ENCODE measurements at places on chromosomes 3 and 15.

GRCh38 chr3:85193565-85193964 is 234.8 kb downstream of the CADM2 start:
- no peak for DNase-seq

DNA sequence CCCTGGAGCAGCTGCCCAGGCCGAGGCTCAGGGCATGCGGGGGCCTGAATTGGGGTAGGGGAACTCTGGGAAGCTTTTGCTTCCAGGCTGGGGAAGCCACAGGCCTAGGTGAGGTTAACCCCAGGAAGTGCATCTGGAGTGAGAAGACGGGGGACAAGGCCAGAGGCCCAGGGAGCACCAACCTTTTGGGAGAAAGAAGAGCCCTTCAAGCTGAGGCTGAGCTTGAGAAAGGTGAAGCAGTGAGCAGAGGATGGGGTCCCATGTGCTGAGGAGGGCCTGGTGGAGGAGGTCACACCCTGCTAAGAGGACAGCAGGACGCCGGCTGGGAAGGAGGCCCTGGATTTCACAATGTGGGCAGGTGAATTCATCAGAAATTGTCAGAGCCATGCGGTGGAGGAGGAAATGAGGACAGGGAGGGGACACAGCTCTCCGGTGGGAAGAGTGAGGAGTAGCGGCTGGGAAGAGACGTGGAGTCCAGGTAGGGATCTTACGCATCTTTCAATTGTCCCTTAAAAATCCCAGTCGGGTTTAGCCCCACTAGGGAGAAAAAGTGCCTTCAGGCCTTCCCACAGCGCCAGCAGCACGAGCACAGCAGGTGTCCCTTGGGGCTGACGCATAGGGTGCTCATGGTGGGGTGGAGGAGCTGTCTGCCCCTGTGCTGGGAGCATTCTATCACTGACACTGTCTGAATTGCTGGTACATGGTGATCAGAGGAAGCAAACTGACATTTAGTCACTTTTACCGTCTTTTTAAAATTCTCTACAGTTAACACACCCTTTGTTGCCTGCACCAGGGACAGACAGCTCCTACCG is 50.9 kb downstream of the HCN4 start:
- DNase-seq = peak; percentile 43

DNA sequence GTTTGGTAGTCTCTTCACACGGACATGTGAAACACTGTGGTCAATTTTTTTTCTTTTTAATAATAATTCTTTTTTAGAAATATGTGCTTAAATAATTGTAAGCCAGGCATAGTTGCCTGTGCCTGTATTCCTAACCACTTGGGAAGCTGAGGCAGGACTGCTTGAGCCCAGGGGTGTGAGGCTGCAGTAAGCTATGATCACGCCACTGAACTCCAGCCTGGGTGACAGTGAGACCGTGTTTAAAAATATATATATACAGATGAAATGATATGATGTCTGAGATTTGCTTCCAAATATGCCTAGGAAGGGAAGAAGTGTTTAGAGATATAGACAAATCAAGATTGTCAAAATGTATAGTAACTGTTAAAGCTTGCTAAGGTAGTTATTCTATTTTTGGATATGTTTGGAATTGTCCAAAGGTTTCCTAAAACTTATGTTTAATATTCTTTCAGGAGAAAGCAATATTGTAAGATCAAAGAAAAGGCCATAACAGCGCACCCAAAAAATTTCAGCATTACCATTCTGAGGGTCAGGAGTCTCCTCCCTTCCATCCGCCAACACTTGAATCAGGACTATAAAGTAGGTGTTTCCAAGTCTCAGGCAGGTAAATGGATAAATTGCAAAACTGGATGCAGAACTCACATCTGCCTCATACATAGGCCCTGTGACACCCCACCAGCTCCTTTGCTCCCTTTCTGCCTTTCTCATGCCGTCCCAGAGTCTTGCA is 532 bp upstream of the SELENOT start:
- DNase-seq = no peak

GRCh38 chr15:37574985-37575384 is 359.5 kb upstream of the TMCO5A start:
- no peak for DNase-seq

GRCh38 chr3:33099109-33099645 is 2.2 kb upstream of the GLB1 start:
- no peak for DNase-seq

All from RWPE2 (cell line).